ENCODE measurements at places on chromosomes 5 and 9.

GRCh38 chr5:121263456-121263855, 588.2 kb upstream of the FTMT start:
- no peak for DNase-seq
- H3K27me3 ChIP-seq = no peaks in the 10 kb centered on the region
- H3K36me3 ChIP-seq = no peaks in the 10 kb centered on the region
- no peak overlapping the region for H3K27ac ChIP-seq
- H3K4me1 ChIP-seq = no peaks in the 10 kb centered on the region

GRCh38 chr9:90770927-90771326, 30.7 kb upstream of the SYK start:
- H3K27ac ChIP-seq = no peak overlapping the region
- peaks cover 8% of the 10 kb centered on the region for H3K27me3 ChIP-seq
- H3K36me3 ChIP-seq = no peaks in the 10 kb centered on the region
- no peak for DNase-seq
- no peak overlapping the region for H3K4me3 ChIP-seq

GRCh38 chr9:15430920-15431844, 8.5 kb downstream of the SNAPC3 start:
- H3K4me3 ChIP-seq = no peak overlapping the region
- DNase-seq = no peak
- peaks cover 34% of the 10 kb centered on the region for H3K36me3 ChIP-seq
- H3K27me3 ChIP-seq = no peaks in the 10 kb centered on the region

GRCh38 chr5:67021521-67021920, 175.1 kb downstream of the CD180 start:
- peaks cover 45% of the 10 kb centered on the region for H3K4me1 ChIP-seq
- no peaks in the 10 kb centered on the region for H3K27me3 ChIP-seq
- no peak overlapping the region for H3K27ac ChIP-seq
- no peak overlapping the region for H3K4me3 ChIP-seq
- DNase-seq = no peak
- H3K36me3 ChIP-seq = peaks cover 10% of the 10 kb centered on the region

GRCh38 chr5:9423571-9423970, 122.3 kb downstream of the SEMA5A start:
- DNase-seq = no peak
- H3K27ac ChIP-seq = no peak overlapping the region
- H3K36me3 ChIP-seq = no peaks in the 10 kb centered on the region
- no peaks in the 10 kb centered on the region for H3K4me1 ChIP-seq

GRCh38 chr9:14870090-14870489, 40.1 kb downstream of the FREM1 start:
- DNase-seq = no peak
- H3K27me3 ChIP-seq = no peaks in the 10 kb centered on the region
- no peak overlapping the region for H3K4me3 ChIP-seq
- H3K36me3 ChIP-seq = no peaks in the 10 kb centered on the region

GRCh38 chr5:10726913-10727517, 34.0 kb downstream of the DAP start:
- peaks cover 13% of the 10 kb centered on the region for H3K4me1 ChIP-seq
- no peak overlapping the region for H3K4me3 ChIP-seq
- H3K27me3 ChIP-seq = no peaks in the 10 kb centered on the region
- peaks cover 9% of the 10 kb centered on the region for H3K36me3 ChIP-seq
- no peak overlapping the region for H3K27ac ChIP-seq

DNA sequence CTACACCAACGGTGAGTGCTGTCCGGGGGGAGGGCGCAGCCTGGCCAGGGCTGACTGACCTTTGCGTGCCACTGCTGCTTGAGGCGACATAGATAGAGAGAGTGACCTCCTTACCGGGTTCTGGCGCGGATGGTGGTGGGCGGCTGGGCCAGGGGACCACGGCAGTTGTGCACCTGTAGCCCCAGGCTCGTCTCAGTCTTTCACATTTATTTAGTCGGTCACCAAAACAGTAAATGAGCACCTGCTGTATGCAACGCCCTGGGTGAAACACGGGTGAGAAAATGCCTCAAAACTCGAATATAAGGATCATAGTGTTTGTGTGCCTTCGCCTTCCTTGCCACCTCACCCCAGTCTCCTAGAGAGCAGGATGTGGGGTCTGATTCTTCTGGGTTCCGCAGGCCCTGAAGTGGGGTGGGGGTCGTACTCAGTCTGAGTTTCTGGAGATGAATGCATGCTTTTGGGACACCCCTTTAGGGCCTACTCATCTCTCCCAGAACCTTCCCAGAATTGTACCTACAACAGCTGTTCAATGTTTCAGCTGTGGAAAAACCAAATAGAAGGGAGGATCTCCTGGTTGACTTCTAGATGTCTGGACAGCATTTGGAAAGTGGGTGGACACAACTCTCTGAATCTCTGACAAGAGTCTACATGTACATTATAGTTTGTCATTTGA, 714 bp downstream of the SEC24A start:
- H3K27me3 ChIP-seq = no peaks in the 10 kb centered on the region
- DNase-seq = peak; percentile 34
- peaks cover 35% of the 10 kb centered on the region for H3K4me1 ChIP-seq

- no peaks in the 10 kb centered on the region for H3K36me3 ChIP-seq
- no peak overlapping the region for H3K27ac ChIP-seq
- no peak overlapping the region for H3K4me3 ChIP-seq
- H3K27me3 ChIP-seq = peaks cover 37% of the 10 kb centered on the region
Measured at GRCh38 chr9:93862877-93863545, 92.1 kb downstream of the BARX1 start.

- peak overlapping the region; percentile 93 for H3K4me3 ChIP-seq
- H3K27me3 ChIP-seq = no peaks in the 10 kb centered on the region
- peak overlapping the region; percentile 86 for H3K27ac ChIP-seq
- H3K36me3 ChIP-seq = peaks cover 6% of the 10 kb centered on the region
- H3K4me1 ChIP-seq = peaks cover 16% of the 10 kb centered on the region
Measured at GRCh38 chr5:172958331-172959046, 735 bp upstream of the RPL26L1 start.

GRCh38 chr5:170290498-170290897, 7.1 kb downstream of the LCP2 start:
- DNase-seq = no peak
- peaks cover 92% of the 10 kb centered on the region for H3K36me3 ChIP-seq
- no peak overlapping the region for H3K4me3 ChIP-seq
- H3K27me3 ChIP-seq = no peaks in the 10 kb centered on the region

DNA sequence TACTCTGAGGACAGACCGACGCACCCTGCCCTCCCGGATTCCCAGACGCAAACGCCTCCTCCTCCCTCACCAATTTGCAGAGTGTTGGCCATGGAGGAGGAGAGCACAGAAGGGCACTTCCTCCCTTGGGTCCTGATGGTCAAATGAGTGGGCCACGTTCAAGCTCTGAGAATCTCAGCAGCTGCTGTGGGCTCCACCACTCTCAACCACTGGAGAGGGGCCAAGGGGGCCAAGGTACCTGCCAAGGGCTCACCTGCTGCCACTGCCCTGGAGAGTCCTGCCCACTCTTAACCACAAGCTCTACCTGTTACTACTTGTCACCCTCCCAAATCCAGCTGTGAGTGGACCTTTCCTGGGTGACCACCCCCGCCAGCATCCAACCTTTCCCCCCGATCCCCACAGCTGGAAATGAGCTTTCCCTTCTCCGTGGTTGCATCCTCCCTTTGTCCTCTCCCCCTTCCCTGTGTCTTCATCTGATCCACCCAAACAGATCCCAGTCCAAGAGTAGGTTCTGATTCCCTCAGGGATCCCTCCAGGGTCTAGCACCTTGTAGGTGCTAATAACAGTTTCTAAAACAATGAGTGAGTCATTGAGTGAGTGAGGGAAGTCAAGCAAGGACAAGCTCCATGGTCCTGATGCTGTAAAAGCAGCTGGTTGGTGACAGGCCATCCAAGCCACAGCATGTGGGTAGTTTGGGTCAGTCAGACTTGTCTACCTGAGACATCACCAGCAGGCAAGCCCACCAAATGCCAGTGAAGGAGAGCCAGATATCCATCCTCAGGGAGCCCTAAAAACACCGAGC, 69.7 kb downstream of the FAM114A2 start:
- no peak overlapping the region for H3K27ac ChIP-seq
- DNase-seq = no peak
- H3K27me3 ChIP-seq = peaks cover 2% of the 10 kb centered on the region
- no peaks in the 10 kb centered on the region for H3K36me3 ChIP-seq
- H3K4me1 ChIP-seq = no peaks in the 10 kb centered on the region
- no peak overlapping the region for H3K4me3 ChIP-seq

- no peak for DNase-seq
- H3K27ac ChIP-seq = no peak overlapping the region
- no peak overlapping the region for H3K4me3 ChIP-seq
- no peaks in the 10 kb centered on the region for H3K27me3 ChIP-seq
- no peaks in the 10 kb centered on the region for H3K4me1 ChIP-seq
Measured at GRCh38 chr5:29548262-29548661, 1645.2 kb upstream of the CDH6 start.

DNA sequence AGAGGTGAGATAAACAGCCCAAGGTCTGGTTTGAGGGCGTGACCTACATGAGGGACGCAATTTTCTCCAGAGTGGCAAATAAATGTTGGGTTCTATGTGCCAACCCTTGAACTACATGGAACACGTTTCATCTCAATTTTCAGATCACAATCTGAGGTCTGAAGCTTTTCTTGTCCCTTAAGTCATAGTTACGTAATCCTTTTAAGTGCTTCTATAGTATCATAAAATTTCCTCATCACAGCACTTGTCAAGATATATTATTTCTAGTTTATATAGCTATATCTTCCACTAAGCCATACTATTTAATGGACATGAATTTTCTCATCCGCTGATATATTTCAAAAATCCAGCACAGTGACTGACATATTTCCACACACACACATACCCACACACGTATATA, 53.1 kb upstream of the GRIN3A start:
- H3K4me3 ChIP-seq = no peak overlapping the region
- H3K36me3 ChIP-seq = no peaks in the 10 kb centered on the region
- H3K27ac ChIP-seq = no peak overlapping the region
- H3K4me1 ChIP-seq = no peaks in the 10 kb centered on the region
- H3K27me3 ChIP-seq = peaks cover 7% of the 10 kb centered on the region
- no peak for DNase-seq

DNA sequence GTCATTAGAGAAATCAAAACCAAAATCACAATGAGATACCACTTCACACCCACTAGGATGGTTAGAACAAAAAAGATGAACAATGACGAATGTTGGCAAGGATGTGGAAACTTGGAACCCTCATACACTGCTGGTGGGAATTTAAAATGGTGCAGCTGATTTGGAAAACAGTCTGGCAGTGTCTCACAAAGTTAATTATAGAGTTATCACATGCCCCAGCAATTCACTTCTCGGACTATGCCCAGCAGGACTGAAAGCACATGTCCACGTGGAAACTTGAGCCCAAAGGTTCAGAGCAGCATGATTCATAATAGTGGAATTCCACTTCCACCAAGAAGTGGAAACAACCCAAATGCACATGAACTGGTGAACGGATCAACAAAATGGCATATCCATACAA, 85.0 kb upstream of the HRH2 start:
- no peaks in the 10 kb centered on the region for H3K36me3 ChIP-seq
- peaks cover 3% of the 10 kb centered on the region for H3K4me1 ChIP-seq
- H3K4me3 ChIP-seq = no peak overlapping the region
- no peaks in the 10 kb centered on the region for H3K27me3 ChIP-seq
- no peak for DNase-seq
- H3K27ac ChIP-seq = no peak overlapping the region

DNA sequence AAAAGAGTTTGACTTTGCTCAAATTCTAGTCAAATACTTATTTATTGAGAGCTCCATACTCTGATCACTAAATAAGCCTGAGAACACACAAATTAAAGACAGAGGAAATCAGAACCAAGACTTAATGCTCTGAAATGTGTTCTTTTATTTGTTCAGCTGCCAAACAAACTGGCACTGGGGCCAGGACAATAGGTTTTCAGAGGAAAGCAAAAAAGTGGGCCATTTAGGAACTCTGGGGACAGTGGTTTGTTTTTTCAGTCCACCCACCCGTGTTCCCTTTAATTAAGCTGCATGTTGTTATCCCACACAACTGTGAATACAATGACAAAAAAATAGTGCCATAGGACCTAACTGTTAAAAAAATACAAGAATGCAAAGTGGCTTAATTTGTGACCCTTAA, 95.4 kb upstream of the RETREG1 start:
- DNase-seq = no peak
- no peaks in the 10 kb centered on the region for H3K36me3 ChIP-seq
- H3K4me3 ChIP-seq = no peak overlapping the region
- H3K27me3 ChIP-seq = peaks cover 14% of the 10 kb centered on the region

DNA sequence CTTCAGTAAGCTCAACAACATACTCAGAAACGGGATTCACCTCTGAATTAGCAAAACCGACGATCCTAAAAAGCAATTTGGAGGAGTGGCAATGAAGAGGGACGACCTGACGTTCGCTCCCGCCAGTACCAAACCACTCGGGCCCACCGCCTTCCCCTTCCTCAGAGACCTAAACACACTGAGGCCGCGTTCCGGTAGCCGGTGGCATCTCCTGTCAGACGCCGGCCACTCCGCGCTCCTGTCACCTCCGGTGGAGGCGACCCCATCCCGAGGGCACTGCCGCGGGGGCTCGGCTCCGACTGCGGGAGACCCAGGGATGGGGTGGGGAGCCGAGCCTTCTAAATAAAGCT, 617 bp downstream of the PPP6C start:
- peaks cover 60% of the 10 kb centered on the region for H3K4me1 ChIP-seq
- no peaks in the 10 kb centered on the region for H3K27me3 ChIP-seq
- H3K36me3 ChIP-seq = peaks cover 7% of the 10 kb centered on the region
- DNase-seq = peak; percentile 47
- H3K4me3 ChIP-seq = peak overlapping the region; percentile 97

GRCh38 chr9:76687861-76688391, 76.3 kb upstream of the PCA3 start:
- no peaks in the 10 kb centered on the region for H3K36me3 ChIP-seq
- H3K27ac ChIP-seq = no peak overlapping the region
- no peak for DNase-seq
- peaks cover 8% of the 10 kb centered on the region for H3K4me1 ChIP-seq

DNA sequence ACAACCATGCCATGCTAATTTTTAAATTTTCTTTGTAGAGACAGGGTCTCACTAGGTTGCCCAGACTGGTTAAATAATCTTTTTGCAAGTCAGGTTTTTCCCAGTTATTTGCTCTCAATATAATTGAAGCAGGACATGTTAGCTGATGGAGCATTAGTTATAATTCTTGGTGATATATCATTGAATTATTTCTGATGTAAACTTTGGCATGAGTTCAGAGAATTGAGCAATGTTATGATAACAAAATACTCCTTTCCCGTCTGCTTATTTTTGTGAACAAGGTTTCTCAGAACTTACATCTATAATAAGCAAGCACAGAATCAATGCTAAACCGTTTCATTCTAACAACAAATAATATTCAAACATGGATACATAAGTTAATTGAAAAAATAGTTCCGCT, 37.8 kb downstream of the BHMT start:
- no peak overlapping the region for H3K27ac ChIP-seq
- H3K4me3 ChIP-seq = no peak overlapping the region
- no peaks in the 10 kb centered on the region for H3K4me1 ChIP-seq
- H3K27me3 ChIP-seq = peaks cover 4% of the 10 kb centered on the region
- no peaks in the 10 kb centered on the region for H3K36me3 ChIP-seq

Data from activated naive CD4-positive, alpha-beta T cell treated with anti-CD3 and anti-CD28 coated beads for 36 hours (primary cell).